EH (cell line): ENCODE measurements at places on chromosomes 2 and 18.

GRCh38 chr2:37149626-37150322, 7.0 kb downstream of the EIF2AK2 start:
- no peak for DNase-seq

- no peak for DNase-seq
Measured at GRCh38 chr2:102667072-102667471, 47.7 kb downstream of the SLC9A2 start.

GRCh38 chr2:119009110-119009509, 67.1 kb downstream of the MARCO start:
- DNase-seq: no peak

DNA sequence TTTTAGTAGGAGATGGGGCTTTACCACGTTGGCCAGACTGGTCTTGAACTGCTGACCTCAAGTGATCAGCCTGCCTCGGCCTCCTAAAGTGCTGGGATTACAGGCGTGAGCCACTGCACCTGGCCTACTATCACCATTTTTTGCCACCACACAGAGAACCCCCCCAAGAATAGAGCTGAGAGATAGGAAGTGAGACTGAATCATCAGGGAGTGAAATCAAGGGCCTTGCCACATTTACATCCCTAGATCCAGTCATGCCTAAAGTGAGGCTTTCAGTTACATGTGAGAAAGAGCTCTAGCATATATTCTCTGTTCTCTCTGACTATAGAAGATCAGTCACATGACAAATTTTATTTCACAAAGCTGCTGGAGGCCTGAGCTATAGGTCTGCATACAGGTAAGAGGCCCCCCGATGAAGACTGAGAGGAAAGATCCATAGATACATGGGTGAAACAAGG, 28.0 kb upstream of the KCMF1 start:
- DNase-seq: peak; percentile 46
